Right lobe of liver (tissue), 6 donors: ENCODE measurements at places on chromosomes 16 and 17. TPM values are rescaled to one million over a fixed set of nuclear protein-coding genes. Genes with fewer than 3 reads are reported as not detected.

DNA sequence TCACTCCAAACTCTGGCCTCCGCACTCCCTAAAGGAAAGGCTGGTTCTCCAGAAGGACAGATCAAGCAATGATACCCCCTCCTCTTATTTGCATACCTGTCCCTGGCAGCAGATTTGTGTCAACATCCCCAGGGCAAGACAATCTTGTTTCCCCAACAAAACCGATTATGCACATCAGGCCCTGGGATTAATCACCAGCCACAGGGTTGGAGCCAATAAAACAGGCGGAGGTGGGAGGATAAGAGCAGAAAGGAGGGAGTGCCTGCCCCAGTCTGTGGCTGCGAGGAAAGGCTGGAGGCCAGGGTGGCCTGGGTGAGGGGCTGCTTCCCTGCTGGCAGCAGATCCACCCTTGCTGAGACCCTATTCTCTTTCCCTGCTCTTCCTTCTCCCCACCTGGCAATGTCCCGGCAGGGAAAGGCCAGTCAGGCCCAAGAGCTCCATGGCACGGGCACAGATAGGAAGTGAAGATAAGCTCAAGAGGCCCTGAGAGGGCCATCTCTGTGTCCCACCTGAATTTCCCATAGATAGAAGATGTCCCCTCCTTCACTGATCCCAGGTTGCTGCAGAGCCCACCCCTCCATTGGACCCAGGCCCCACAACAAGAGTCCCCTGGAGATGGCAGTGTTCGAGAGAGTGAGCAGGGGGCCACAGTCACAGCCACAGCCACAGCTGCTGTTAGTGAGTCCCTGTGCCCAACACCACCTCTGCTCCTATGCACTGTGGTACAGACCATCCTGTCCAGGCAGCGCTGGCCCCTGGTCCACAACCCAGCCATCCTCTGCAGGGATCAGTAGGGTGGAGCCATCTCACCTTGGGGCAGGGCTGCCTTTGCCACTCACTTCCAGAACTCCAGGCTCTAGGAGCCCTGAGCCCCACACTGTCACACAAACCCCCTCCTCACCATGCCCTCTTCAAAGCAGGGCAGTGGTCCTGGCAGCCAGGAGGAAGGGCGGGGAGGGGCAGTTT, 137.5 kb downstream of the SDK2 start:
- H3K27ac ChIP-seq: no peak overlapping the region
- H3K4me1 ChIP-seq: no peaks in the 10 kb centered on the region
- no peak overlapping the region for H3K4me3 ChIP-seq
- no peak for DNase-seq

CCL1 gene
- total RNA-seq: not detected

FBXW10B gene
- not detected for total RNA-seq

GRCh38 chr17:68148936-68149335, 98.9 kb upstream of the AMZ2 start:
- H3K36me3 ChIP-seq: no peaks in the 10 kb centered on the region
- no peak overlapping the region for H3K27ac ChIP-seq
- no peak overlapping the region for H3K4me3 ChIP-seq
- H3K27me3 ChIP-seq: no peaks in the 10 kb centered on the region

SCN4A gene
- total RNA-seq: 1.4 TPM
